NCI-H2171 (cell line): ENCODE measurements at places on chromosomes 2 and 18.

DNA sequence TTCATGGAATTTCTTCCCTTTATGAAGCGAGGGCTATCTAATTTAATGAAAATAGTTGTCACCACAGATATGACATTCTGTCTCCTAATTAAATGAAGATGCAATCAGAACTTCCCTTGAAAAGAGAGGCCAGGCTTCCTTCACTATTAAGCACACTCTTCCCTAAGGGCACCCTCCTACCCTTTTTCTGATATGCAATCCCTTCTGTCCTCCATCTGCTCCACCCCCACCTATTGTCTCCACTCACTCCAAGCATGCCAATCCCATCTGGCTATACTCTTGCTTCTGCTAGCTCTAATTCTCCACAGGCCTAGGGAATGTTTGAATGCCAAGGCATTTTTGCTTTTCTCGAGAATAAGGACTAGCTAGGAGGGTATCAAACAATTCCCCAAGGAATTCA is 818.4 kb upstream of the FSHR start:
- peak; percentile 97 for DNase-seq

GRCh38 chr2:239543702-239544101 is 142.9 kb upstream of the HDAC4 start:
- DNase-seq, result no peak

- DNase-seq, result no peak
Measured at GRCh38 chr18:78611201-78611800, 368.3 kb upstream of the SALL3 start.

GRCh38 chr2:10413991-10414451 is 34.1 kb downstream of the ODC1 start:
- no peak for DNase-seq

DNA sequence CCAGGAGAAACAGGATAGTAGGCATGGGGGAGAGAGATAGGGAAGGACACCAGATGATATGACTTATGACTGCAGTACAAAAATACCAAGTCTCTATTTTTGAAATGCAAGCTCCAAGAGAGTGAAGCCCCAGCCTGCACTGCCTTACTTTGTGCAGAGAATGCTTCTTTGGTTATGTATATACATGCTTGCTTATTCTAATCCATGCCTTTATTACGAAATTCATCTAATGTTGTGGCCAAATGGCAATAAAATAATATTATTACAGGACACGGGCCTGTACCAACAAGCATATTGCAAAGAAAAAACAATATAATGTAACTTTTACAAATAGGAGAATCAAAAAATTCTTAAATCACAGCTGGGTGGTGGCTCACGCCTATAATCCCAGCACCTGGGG is 110.8 kb downstream of the BCL11A start:
- DNase-seq, result no peak

- no peak for DNase-seq
Measured at GRCh38 chr2:165475277-165476004, 5.9 kb downstream of the CSRNP3 start.

DNA sequence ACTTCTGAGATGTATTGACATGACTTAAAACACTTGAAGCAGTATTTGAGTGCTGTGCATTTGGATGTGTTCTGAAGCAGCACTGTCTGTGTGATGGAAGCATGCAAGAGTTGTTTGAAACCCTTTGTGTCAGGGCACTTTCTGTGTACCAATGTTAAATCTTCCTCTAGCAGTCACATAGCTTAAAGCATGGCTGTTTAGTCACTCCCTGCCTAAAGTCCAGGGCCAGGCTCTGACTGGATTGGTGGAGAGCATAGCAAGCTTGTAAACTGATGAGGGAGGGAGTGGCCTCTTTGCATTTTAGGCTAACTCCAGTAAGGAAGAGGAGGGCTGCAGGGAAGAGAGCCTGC is 73.5 kb downstream of the MYO1B start:
- no peak for DNase-seq

DNA sequence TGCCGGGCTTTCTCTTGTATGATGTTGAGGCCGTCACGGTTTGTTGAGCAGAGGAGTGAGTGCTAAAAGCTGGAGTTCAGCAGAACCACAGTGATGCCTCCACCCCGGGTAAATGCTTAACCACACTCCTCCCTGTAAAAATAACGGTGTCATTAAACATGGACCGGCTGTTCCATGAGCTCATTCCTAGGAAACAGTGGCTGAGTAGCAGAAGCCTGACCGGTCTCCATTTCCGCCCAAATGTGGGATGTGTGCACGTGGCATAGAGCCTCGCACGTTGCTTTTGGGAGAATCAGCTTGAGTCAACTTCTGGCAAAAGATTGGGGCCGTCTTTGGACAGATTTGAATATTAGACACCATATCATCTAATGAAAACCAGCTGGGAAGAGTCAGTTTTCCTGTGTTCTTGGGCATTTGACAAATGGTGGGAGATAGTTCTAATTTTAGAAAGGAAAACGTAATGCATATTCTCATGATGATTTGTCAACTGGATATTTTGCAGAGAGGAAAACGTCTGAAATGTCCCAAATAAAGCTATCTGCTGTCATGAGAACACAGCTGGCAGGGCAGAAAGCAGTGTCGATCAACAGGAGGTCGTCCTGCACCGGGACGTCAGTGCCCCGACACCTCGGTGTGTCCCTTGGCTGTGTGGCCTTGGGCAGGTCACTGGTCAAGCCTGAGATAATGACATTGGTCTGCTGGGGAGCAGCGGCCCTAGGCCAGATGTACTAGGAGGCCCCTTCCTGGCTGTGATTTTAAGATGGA is 42.4 kb downstream of the LRRFIP1 start:
- peak; percentile 11 for DNase-seq

DNA sequence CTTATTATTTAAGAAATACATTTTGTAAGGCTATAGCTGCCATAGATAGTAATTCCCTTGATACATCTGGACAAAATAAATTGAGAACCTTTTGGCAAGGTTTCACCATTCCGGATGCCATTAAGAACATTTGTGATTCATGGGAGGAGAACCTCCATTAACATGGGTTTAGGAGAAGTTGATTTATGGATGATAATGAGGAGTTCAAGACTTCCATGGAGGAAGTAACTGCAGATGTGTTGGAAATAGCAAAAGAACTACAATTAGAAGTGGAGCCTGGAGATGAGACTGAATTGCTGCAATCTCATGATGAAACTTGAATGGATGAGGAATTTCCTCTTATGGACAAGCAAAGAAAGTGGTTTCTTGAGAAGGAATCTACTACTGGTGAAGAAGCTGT is 17.3 kb downstream of the PHLPP1 start:
- no peak for DNase-seq

- no peak for DNase-seq
Measured at GRCh38 chr18:67794521-67794920, 278.0 kb upstream of the DSEL start.

DNA sequence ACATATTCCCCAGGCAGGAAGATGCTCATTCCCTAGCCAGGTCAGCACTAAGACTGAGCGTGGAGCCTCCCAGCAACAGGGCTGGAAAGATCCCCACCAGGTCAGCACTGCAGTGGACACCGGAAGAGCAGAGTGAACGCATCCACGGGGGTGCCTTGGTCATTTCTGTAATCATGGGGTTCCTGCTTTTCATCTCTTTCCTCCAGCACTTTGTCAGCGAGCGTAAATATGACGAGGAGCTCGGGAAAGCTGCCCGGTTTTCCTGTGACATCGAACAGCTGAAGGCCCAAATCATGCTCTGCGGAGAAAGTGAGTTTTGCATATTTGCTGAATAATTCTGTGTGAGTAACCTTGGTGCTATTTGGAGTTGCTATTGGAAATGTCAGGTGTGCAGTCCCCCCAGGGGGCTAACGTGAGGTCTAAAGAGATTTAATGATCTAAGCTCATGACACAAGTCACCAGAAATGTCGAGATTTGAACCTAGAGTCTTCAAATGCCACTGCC is 40.1 kb downstream of the KCTD18 start:
- DNase-seq, result no peak

- DNase-seq, result peak; percentile 6
Measured at GRCh38 chr2:95025406-95026319, at the start of gene MAL. Gene MAL, plus strand, starts transcription at chr2:95025708. Its CDS starts 85 bp downstream, at chr2:95025793.

- DNase-seq, result no peak
Measured at GRCh38 chr2:174545240-174545639, 52.4 kb downstream of the WIPF1 start.

DNA sequence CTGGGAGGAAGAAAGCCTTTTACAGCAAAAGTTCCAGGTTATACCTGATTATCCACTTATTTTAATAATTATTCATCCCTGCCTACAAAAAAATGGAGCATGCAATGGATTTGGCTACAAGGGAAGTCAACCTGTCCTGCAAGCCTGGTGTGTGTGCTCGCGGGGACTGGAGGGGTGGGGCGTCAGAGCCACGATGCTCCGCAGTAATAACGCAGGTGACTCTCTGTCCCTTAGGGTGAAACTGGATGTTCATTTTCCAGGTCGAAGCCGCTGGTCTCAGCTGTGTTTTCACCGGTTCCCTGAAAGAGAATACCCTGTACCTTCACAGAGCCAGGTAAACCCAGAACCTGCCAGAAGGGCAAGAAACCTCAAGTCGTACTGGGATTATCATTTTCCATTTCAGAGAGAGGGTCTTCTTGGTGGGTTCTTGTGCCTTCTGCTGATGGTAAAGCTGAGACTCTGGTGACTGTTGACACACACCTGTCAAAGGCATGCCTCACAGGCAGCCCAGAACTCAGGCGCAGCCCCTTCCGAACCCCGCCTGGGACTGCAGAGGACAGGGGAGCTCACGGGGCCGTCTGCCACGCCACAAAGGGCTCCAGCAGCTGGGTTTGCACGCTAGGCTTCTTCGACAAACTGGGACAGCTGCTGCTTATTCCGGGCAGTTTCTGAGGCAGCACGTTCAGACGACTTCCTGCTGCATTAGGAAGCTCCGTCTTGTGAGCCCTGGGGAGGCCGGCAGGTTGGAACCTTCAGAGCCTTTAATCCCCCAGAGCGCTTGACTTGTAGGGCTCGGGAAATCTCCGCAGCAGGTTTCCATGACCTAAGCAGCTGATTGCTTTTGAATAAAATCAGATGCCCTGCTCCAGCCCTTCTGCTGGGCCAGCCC is 58.6 kb downstream of the KCNG2 start:
- peak; percentile 56 for DNase-seq

DNA sequence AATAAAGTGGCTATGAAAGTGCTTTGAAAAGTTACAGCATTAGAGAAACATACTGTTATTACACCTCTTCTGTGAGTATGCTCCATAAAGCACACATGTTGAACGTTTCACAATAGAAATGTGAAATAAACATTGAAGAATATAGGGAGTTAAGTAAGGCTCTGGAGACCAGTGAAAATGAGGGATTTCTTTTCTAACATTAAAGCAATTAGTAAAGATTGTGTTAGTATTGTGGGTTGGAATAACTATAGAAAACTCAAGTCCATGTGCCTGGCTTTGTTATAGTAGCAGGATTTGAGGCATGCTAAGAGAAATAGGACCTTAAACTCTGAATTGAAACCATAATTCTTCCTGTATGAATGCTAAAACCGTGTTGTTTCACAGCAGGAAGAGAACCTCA is 63.1 kb downstream of the GLS start:
- DNase-seq, result no peak

DNA sequence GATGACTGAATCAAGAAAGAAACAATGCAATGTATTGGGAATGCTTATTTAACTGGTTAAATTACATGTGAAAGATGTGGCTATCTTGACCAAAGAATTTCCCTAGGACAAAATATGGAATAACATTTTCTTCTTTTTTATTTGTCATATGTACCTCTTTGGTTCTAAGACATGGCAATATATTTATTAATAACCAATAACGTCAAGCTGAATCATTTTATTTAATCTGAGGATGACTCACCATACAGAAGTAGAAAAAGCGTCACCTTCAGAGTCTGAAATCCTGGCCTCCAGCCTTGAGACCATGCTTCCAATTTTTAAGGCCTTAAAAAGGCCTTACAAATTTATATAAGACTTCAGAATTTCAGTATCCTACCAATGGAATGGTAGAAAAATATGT is 1464.9 kb downstream of the SUCLG1 start:
- no peak for DNase-seq

DNA sequence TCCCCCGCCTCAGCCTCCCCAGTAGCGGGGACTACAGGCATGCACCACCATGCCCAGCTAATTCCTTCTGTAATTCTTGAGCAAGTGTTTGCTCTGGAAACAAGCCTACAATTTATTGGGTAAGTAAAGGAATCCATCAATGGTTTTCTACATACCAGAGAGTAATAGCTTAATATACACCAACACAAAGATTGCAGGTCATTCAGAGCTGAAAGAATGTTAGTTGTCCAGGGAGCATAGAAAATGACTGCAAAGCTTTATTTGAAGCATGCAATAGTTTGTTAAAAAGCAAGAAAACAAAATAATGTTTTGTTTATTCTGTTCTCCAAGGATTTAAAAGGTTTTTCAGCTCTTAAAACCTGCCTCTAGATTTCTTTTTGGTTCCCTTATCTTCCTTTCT is 5.6 kb downstream of the IDH1 start:
- no peak for DNase-seq

GRCh38 chr2:42910645-42911405 is 118.4 kb upstream of the HAAO start:
- DNase-seq, result no peak

- DNase-seq, result no peak
Measured at GRCh38 chr2:23041443-23041842, 343.5 kb upstream of the KLHL29 start.

GRCh38 chr2:46873604-46874068 is 42.0 kb downstream of the MCFD2 start:
- DNase-seq, result no peak
